T-helper 22 cell (primary cell): ENCODE measurements at places on chromosomes 3 and 15.

GRCh38 chr15:50939911-50940310, 31.4 kb downstream of the AP4E1 start:
- no peak for DNase-seq

GRCh38 chr3:144590854-144591253, 619.2 kb downstream of the DIPK2A start:
- DNase-seq, result no peak

GRCh38 chr3:171183042-171183441, 156.5 kb upstream of the SLC2A2 start:
- DNase-seq, result no peak

DNA sequence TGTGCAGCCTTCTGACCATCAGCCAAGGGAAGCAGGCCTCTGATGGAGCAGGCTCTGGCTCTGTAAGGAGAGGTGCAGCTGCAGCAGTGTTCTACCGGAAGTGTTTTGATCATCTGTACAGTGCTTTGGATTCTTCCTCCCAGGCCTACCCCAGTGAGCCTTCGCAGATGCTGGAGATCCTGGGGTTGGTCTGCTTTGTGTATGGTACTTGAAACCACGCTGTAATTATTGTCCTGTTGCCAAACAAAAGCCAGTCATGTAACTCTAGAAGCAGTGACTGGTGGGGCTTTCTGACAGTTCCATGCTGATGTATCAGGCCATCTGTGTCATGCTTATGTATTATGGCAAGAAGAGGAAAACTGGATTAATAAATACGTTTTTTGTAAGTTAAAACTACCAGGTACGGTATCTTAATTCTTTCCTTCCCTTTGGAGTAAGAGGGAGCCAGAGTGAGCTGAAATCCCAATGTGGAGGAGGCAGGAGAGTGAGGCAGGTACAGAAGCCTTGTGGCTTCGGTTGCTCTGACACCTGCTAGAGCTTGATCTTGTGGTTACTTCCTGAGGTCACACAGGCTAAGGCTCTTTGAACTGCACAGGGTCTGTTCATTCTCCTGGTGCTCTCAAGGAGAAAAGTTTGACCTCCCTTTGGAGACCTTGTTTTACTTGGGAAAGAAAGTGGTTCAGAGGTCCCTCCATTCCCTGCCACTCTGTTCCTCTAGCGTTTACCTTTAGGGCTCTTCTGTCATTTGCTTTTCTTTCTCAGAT, 3.7 kb downstream of the TMEM42 start:
- DNase-seq, result no peak

GRCh38 chr3:149122721-149123578, 6.5 kb upstream of the HPS3 start:
- no peak for DNase-seq

DNA sequence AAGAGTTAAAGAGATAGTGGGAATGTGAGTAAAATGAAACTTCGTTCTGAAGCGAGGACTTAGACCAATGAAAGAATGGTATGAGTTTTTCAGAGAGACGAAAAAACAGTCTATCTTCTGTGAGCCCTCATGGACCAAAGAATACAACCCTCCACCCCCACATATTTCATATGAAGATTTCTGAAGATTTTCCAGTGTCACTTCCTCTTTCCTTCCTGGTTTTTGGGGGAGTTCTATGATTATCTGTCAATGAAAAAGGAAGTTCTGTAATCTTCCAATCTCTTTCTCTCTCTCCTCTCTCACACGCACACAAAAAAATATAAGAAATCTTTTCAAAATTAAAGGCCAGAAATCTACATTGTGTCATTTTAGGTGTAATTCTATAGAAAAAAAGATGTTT, 27.7 kb downstream of the CMSS1 start:
- no peak for DNase-seq

GRCh38 chr15:90576711-90577389, 47.1 kb downstream of the CRTC3 start:
- no peak for DNase-seq

DNA sequence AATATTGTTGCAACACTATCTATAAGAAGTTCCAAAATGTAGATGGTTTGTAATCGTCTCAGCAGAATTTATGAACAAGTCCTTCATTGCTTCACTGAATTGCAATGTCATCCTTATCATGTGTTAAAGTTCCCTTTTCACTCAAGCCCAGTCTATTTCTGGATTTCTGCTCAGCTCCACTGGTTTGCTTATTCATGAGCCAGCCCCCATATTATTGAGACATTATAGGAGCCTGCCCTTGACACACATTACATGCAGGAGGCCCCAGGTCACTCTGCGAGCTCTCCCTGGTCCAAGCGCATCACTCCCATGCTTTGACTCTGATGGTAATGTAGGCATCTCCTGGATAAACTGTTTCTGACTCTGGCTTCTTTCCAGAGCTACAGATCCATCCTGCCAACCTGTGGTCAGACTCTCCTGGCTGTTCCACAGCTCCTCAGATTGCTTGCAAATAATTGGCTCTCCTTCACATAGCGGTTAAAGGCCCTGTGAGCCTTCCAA, 56.9 kb downstream of the ABTB1 start:
- DNase-seq, result no peak

DNA sequence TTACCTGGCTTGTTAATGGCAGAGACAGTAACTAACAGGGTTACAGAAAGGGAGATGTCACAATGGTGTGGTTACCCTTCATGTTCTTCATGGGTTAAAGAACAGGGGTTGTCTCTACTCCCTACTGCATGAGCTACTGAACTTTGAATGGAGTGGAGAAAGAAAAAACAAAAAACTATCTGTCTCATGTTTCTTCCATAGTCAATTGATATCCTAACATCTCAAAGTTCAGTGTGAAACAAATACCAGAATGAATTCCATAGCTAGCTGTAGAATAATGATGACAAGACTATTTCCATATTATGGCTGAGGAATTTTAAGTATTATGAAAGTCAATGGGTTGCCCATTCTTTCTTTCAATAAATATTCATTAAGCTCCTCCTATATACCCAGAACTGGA, 161.3 kb upstream of the LPP start:
- no peak for DNase-seq

GRCh38 chr3:158470944-158471638, 99.9 kb upstream of the MLF1 start:
- no peak for DNase-seq

GRCh38 chr3:15292765-15293522, 39.4 kb downstream of the SH3BP5 start:
- DNase-seq, result no peak

DNA sequence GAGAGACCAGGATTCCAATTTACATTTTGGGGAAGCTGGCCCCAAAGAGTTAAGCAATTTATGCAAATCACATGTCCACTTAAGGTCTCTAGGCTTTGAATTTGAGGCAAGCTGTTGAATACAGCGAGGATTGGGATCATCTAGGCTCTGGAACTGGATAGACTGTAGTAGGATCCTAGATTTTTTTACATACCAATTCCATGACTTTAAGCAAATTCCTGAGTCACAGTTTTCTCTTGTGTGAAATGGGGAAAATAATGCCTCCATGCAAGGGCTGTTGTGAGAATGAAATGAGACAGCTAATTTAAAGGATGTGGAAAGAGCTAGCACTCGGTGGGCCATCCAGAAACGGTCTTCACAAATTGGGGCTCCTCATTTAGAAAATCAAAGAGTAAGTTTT, 103.4 kb downstream of the MINAR1 start:
- no peak for DNase-seq

DNA sequence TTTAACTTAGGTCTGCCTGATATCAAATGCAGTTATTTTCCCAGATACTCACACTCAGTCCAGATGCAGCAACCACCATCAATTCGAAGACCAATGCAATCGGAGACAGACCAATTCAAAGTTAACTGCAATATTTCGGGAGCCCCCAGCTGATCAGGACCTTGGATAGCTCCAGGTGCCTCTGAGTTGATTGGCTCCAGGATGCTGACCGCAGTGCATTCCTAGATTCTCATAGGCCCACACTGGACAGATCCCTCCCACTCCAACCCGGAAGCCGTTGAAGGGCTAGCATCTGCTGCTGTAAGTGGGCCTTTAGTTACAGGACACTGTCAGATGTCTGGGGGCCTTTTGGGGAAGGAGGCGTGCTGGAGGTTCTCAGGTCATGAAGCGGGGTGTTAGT, 89.5 kb upstream of the ATP2B2 start:
- no peak for DNase-seq

DNA sequence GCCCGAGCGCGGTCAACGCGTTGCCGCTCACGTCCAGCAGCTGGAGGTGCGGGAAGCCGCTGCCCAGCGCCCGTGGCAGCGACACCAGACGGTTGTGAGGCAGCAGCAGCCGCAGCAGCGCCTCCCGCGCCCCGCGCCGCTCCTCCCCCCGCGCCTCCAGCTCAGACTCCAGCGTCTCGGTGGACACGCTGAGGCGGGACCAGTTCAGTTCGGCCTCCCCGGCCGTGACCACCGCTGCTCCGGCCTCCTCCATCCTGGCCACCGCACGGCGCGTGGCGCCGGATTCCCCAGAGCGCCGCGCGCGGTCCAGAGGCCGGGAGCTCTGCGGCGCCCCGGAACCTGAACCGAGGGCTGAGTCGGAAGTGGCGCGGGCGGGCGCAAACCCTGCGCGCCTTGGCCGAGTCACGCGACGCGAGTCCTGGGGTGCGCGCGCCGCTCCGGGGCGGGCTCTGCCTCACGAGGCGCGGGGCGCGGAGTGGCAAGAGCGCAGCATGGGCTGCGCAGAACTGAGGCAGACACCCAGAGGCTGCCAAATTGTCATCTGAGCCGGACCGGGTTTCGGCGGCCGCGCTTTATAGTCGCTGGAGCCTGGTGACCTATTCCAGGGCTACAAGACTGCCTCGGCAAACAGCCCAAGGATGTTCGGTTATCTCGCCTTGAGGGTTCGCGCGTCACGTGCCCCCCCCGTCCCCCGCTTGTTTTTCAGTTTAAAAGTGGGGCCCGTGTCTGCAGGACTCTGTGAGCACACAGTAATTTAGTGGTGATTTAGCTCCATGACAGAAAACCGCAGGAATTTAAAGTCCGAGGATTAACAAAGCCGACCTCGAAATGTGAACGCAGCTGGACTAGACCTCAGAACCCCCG, at the start of gene LRRC58:
Gene LRRC58, minus strand, starts transcription at position 364 of the 864 bp plus-strand sequence. Its CDS starts 111 bp downstream, at position 253.
- peak; percentile 78 for DNase-seq

- no peak for DNase-seq
Measured at GRCh38 chr3:14248477-14248848, 69.8 kb downstream of the LSM3 start.

DNA sequence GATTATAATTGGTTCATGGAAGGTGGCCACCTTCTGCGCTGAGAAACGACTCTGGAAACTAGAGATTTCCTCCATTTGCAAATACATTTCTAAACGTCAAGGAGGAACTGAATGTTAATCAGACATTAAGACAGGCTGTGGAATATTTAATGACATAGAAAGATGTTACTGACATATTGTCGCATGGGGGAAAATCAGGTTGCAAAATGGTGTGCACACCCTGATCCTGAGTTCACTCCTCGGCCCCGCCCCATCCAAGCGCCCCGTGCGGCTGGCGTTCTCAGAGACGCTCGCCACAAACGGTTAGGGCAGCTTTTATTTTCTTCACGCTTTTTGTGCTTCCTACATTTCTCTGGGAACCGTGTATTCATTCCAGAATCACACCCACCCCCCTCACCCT, 10.7 kb downstream of the H1-8 start:
- DNase-seq, result no peak

- no peak for DNase-seq
Measured at GRCh38 chr15:61380270-61380669, 151.2 kb upstream of the RORA start.

DNA sequence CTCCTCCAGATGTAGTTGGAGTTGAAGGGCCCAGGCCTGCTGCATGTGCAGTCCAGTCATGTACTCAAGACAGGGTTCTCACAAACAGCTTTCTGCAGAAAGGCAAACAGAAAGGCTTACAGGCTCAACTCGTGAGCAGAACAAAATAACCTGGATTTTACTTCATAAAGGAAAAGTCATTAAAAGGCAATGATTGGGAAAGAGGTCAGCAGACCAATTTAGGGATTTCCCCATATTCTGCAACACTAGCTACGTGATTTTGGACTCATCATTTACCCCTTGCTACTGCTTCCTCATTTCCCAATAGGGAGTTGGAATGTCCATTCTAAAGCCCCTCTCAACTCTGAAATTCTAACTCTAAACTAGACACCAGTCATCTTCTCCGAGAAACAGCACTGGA, 18.1 kb downstream of the METTL6 start:
- no peak for DNase-seq

DNA sequence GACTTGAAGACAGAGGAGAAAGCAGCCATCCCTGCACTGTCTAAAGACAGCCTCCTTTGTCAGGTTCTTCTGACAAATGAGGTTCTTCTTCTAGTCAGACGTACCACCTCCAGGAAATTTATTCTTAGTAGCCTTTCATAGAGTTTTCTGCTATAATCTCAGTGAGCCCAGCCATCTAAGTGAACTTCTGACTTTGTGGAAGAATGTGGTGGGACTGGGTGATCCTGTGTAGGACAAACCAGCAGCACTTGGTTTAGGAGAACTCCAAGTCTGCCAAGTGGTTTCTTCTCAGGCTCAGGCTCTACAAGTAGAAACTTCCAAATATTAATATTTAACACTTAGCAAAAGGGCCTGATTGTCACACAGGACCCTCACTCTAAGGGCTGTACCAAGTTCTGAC, 52.1 kb downstream of the TIPARP start:
- no peak for DNase-seq
